ENCODE measurements at places on chromosomes 3 and 15. TPM values are rescaled to one million over a fixed set of nuclear protein-coding genes. Genes with fewer than 3 reads are reported as not detected.

Gene BCL2A1
- total RNA-seq, result 1.5 TPM

Gene PLA2G4B
- 8.0 TPM for total RNA-seq

Gene ZNF774
- 4.4 TPM for total RNA-seq

Gene TMEM207
- total RNA-seq, result not detected

Gene PTPN9
- 29.2 TPM for total RNA-seq

Gene GOLGA6L9
- total RNA-seq, result 14.8 TPM

Gene TUSC7
- total RNA-seq, result not detected

Gene PARP3
- total RNA-seq, result 10.3 TPM

Gene FBXW12
- total RNA-seq, result not detected

Gene CNTN4
- total RNA-seq, result 98.5 TPM

Gene NSUN3
- total RNA-seq, result 29.6 TPM

Gene KIF7
- total RNA-seq, result 15.8 TPM

Gene KNL1
- total RNA-seq, result 14.2 TPM

Gene NR2E3
- 218 TPM for total RNA-seq

Gene BFSP2
- total RNA-seq, result 299 TPM

Gene TTLL13
- total RNA-seq, result not detected

Gene WDR93
- 0.66 TPM for total RNA-seq

Gene TP63
- 8.9 TPM for total RNA-seq

Gene VILL
- 14.9 TPM for total RNA-seq

Gene KIF9
- 11.5 TPM for total RNA-seq

Gene LRTM1
- total RNA-seq, result 22.9 TPM

Gene CCR1
- 1.7 TPM for total RNA-seq

Gene MITF
- 38.3 TPM for total RNA-seq

Gene RAB27A
- total RNA-seq, result 26.5 TPM

Gene ANKRD63
- not detected for total RNA-seq

All from camera-type eye (tissue), 1 donor.